ENCODE measurements at places on chromosomes 2 and 18.

- DNase-seq = no peak
These were observed 36.8 kb upstream of the APCDD1 start for GRCh38 chr18:10417664-10418063.

- DNase-seq = no peak
These were observed 61.6 kb downstream of the B3GNT2 start for GRCh38 chr2:62257466-62257865.

GRCh38 chr2:186612555-186613440, 22.9 kb downstream of the ITGAV start:
- DNase-seq = no peak

DNA sequence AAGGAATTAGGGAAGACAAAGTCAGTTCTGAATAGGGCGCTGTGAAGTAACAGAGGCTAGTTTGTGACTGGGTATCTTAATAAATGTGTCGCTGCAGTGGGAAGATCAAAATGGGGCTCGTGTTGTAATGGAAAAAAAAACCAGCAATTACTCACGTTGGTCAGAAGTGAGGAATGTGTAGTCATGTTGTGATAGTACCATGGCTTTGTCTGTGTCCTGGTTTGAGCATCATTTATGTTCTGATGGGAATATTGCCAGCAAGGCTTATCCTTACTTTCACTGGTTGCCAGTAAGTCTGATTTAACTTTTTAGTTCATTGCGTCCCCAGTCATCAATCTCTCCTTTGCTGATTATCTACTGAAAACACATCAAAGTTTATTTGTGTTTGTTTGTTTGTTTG, 467.6 kb downstream of the NYAP2 start:
- no peak for DNase-seq
